Fibroblast of skin of back (primary cell): ENCODE measurements at places on chromosomes 4 and X.

GRCh38 chr4:3706111-3706511 is 60.1 kb upstream of the ADRA2C start:
- no peak for DNase-seq

- DNase-seq = no peak
Observed at GRCh38 chr4:154961263-154961662, 180.2 kb downstream of the RBM46 start.

GRCh38 chrX:16386126-16386525 is 218.8 kb downstream of the MAGEB17 start:
- peak; percentile 34 for DNase-seq

GRCh38 chr4:39319676-39320075 is 46.5 kb downstream of the RFC1 start:
- peak; percentile 91 for DNase-seq

GRCh38 chr4:123517971-123518370 is 121.4 kb downstream of the SPRY1 start:
- peak; percentile 45 for DNase-seq

- no peak for DNase-seq
Observed at GRCh38 chr4:124526769-124527168, 185.8 kb downstream of the ANKRD50 start.

DNA sequence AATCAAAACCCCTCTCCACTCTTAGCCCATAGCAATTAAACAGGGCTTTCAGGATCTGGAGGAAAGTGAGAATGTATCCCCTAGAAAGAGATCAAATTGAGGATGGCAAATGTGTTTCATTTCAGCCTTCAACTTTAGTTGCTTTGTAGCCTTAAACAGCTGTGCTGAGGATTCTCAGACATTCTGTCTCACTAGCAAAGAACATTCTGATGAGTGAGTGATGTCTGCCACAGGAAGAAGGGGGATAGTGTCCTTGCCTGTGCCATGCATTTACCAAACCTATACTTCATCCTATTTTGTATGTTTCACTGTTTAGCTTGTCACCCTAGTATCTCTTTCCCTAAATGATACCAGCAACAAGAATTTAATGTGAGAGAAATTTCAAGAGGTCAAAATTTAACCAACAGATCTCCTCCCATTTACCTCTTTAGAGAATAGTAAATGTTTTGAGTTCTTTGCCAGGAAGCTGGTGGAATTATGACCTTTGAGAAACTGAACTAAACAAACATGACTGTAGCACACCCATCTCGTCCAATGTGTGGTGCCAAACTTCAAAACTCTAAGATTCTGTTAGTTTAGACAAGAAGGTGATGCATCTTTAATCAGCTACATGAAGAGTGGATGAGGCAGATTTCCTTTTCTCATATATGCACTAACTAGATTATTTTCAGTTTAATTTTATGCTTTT is 165.6 kb downstream of the PALLD start:
- no peak for DNase-seq

DNA sequence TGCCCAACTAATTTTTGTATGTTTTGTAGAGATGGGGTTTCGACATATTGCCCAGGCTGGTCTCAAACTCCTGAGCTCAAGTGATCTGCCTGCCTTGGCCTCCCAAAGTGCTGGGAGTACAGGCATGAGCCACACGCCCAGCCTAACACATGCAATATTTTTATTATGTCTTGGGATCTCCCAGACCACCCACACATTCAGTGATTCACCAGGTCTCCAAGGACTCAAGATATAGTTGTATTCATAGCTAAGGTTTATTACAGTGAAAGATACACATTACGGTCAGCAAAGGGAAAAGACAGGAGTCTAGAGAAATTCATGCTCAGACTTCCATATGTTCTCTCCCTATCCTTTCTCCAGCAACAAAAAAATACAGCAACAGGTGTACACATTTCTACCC is 25.5 kb upstream of the FAM120C start:
- DNase-seq = peak; percentile 73

- no peak for DNase-seq
Observed at GRCh38 chrX:7059859-7060258, 87.7 kb upstream of the STS start.

DNA sequence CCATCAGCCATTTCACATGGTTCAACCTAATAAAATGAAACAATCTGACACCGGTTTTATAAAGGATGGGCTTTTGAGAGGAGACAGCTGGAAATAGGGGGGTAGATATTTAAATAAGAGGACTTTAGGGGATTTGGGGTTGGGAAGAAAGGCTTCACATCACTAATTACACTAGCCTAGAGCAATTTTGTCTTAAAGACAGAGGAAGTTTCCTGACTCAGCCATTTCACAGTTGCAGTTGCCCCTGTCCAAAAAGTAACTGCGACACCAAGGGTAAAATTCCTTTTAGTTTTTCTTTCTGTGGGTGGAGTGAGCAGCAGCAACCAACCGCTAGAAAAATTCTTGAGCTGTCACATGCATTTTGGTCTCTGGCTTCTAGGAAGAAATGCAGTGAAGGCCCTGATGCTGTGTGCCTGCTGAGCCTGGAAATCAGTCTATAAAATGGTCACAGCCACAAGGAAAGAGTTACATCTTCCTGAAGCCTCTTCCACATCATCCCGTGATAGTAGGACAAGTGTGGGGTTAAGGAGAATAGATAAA is 233.6 kb downstream of the ZNF674 start:
- peak; percentile 22 for DNase-seq

- no peak for DNase-seq
Observed at GRCh38 chrX:39445336-39445735, 644.1 kb downstream of the MID1IP1 start.

DNA sequence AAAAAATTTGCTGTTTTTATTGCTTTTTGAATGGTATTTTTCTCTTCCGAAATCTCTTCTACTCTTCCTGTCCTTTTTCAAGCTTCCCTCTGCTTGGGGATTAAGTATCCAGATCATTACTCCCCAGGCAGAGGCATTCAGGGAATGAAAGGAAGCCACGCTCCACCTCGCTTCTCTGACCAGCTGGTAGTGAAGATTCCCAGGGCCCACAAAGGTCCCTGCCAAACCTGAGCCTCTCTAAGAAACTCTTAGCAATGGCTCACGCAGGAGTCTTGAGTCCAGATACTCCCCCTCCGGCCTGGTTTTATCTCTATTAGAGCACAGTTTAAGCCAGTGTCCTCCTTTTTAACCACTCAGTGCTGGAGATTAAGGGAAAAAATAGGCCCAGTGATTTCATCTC is 51.4 kb upstream of the SOD3 start:
- peak; percentile 27 for DNase-seq

DNA sequence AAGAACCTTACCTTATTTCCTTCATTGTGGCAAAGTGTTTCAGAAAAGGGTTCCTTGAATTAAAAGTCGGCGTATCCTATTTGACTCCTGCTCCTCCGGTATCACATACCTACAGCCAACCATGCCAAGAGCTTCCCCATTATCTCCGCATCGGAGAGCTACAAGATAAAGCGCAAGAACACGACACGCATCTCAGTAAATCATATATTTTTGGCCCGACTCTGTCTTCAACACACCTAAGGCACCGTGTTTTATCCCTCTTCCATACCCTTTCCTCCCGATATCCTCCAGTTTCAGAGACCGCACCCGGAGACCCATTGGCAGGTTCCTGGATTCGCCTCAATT is 497 bp upstream of the THAP9 start:
- no peak for DNase-seq

DNA sequence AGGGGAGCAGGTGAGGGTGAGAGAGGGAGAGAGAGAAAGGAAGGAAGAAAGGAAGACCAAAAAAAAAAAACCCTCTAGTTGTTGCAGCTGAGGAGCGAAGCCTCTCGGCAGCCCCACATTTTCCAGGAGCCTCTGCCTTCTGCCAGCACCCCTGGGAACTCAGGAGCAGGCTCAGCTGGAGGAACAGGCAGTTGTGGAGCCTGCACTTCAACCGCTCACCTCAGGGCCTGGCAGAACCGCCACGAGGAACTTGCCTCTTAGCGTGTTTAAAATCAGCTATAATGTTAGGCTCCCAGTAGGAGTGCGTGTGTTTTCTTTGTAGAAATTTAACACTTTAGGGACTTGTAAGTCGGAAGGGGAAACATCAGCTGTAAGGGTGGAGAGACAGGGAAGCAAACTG is 65.7 kb downstream of the SEL1L3 start:
- no peak for DNase-seq

- no peak for DNase-seq
Observed at GRCh38 chrX:11949291-11949690, 189.0 kb upstream of the FRMPD4 start.

- no peak for DNase-seq
Observed at GRCh38 chrX:148940411-148940996, 440.1 kb downstream of the AFF2 start.

- DNase-seq = no peak
Observed at GRCh38 chrX:135315864-135316263, 6.6 kb downstream of the ETDC start.

DNA sequence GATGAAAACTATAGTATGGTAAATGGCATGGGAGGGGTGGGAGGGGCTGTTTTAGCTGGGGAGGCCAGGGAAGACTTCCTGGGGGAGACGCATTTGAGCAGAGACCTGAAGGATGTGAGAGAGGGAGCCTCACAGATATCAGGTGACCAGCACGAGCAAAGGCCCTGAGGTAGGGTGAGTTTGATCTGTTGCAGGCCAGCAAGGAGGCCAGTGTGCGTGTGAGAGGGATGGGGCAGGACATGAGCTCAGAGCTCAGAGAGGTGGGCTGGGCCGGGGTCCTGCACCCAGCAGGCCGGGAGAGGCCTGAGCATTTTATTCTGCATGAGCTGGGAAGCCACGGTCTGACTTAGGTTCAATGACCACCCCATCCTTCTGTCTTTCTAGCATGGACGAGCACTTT is 80.0 kb downstream of the PPP2R2C start:
- DNase-seq = no peak

DNA sequence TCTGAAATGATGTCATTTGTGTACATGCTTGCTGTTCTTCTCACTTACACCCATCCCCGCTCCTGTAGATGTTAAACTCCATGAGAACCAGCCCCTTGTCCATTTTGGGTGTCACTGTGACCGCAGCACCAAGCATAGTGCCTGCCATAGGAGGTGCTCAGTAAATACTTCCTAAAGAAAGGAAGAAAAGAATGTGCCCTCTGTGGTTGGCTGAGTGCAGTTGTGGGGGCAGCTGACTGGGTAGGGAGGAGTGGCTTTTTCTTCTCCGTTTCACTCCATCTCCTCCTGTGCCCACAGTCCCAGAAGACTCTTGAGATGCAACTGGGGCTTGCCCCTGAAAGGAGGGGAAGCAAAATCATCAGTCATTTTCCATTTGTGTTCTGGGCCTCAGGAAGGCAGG is 25.5 kb downstream of the PHEX start:
- DNase-seq = no peak

DNA sequence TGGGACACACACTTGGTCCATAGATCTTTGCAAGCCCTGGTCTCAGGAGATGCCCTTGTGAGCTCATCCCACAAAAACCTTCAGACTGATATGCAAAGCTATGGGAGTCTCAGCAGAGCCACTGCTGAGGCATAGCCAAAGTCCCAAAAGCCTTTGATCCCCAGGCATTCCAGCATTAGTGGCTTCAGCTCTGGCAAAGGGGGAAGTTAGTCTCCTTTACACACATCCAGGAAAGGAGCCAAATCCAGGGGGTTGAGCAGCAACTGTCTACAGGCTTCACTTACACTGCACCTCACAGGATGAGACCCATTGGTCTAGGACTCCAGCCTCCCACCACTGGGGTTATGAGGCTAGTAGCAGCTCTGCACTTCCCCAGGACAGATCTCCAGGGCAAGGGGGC is 14.0 kb downstream of the PF4 start:
- no peak for DNase-seq

GRCh38 chrX:140599851-140600250 is 95.0 kb upstream of the SOX3 start:
- no peak for DNase-seq

GRCh38 chr4:113756005-113756410 is 5.5 kb downstream of the CAMK2D start:
- DNase-seq = peak; percentile 80

GRCh38 chr4:25666031-25666630 is 10.5 kb downstream of the SLC34A2 start:
- DNase-seq = no peak

DNA sequence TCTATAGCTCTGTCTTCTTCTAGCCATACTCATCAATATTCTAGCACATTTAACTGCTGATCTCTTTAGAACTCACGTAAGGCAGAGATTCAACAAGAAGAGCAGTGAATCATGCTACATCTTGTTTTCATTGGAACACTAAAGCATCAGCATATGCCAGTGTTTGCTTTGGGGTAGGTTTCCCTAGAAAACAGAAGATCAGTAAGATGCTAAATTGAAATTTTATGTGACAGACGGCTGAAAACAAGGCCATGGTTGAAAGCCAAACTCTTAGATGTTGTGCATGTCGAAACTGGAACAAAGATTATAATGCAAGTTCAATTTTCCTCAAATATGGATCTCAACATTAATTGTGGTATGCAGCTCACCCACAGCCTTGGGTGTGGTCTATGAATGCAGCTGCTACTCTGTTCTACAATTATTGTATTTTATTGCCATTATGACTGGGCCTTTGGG is 107.6 kb downstream of the PDLIM5 start:
- DNase-seq = peak; percentile 65

DNA sequence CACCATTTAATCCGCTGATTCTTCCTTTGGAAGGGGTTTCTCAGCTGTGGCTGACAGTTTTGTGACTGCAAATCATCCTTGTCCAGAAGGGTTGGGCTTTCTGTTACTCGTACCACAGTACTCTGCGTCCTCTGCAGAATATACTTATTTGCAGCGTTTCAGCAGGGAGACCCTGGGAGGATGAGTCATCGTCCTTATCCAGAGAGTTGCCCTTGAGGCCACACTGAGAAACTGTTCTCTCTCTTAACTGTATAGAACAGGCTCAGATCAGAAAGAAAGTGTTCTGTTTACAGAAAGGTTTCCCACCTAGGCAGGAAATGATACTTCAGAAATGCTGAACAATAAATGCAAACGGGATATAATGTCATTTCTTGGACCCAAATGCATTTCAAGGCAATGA is 47.8 kb upstream of the DDX53 start:
- peak; percentile 55 for DNase-seq

- peak; percentile 43 for DNase-seq
Observed at GRCh38 chrX:10615931-10616774, 4.2 kb downstream of the MID1 start.

DNA sequence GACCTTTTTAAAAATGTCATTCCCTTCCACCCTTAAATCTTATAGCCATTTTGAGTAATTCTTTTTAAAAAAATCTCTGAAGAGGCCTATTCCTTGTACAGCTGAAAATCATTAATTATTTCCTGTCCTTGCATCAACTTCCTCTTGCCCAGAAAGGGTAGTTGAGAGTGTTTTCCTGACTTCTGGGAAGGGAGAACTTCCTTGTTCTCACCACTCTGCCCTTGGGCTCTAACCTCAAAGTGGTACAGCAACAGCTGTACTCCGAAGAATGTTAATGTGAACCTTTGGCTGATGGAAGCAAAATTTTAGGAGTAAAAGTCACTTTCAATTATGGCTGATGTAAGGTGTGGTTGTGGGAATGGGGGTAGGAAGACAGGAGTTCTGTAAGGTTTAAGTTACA is 15.1 kb upstream of the FABP2 start:
- no peak for DNase-seq

- DNase-seq = no peak
Observed at GRCh38 chr4:114226179-114226578, 246.7 kb upstream of the ARSJ start.

- DNase-seq = peak; percentile 67
Observed at GRCh38 chr4:74311696-74312313, 3.5 kb downstream of the EPGN start.

GRCh38 chrX:47776292-47777006 is 60.3 kb upstream of the ZNF81 start:
- no peak for DNase-seq
